ENCODE measurements at places on chromosomes 11 and 22.

- peak; percentile 53 for DNase-seq
Observed at GRCh38 chr11:34916843-34917770, 689 bp downstream of the PDHX start.

- no peak for DNase-seq
Observed at GRCh38 chr22:38126928-38127668, 16.6 kb upstream of the BAIAP2L2 start.

DNA sequence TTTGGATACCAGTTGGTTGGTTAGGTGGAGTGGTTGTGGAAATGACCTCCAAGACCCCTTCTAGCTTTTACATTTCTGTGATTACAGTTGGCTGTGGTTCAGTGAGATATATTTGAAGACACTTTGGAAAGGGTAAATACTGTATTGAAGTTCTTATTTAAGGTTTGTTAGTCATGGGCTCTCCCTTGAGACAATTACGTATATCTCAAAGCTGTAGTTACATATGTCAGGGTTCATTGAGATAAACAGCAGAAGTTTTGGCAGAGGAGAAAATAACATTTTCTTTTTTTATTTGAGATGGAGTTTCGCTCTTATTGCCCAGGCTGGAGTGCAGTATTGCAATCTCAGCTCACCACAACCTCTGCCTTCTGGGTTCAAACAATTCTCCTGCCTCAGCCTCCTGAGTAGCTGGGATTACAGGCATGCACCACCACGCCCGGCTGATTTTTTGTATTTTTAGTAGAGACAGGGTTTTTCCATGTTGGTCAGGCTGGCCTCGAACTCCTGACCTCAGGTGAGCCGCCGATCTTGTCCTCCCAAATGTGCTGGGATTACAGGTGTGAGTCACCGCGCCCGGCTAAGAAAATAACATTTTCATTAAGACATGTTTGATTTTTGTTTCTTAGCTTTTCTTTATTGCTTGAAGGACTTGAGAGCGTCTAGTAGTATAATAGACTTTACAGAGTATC lies 1.9 kb downstream of the RNF121 start:
- DNase-seq, result no peak

DNA sequence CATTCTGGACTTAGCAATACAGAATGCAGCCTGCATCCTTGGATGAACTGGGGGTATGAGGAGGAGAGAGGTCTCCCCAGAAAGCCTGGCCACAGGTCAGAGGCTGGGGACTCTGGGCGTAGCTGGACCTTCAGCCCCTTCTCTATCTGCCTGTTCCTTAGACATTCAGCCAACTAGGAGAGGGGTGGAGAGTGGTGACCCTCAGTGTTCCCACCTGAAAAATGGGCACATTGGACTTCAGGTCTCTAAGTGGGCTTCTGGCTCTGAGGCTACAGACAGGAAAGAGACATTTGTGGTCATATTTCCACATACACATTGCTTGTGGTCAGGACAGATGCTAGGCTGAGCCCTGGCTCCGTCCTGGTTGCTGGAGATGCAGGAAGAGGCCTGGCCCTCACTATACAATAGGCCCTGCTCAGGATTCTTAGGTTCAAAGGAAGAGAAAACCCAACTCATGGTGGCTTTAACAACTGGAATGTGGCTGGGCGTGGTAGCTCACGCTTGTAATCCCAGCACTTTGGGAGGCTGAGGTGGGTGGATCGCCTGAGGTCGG lies 30.1 kb upstream of the CBX7 start:
- peak; percentile 38 for DNase-seq

- no peak for DNase-seq
Observed at GRCh38 chr11:132347156-132348090, 977.0 kb downstream of the NTM start.

Measured in fibroblast of pulmonary artery (primary cell).